ENCODE measurements at places on chromosomes 3 and 15. TPM values are rescaled to one million over a fixed set of nuclear protein-coding genes. Genes with fewer than 3 reads are reported as not detected.

LRTM1 gene
- not detected for total RNA-seq

CDHR4 gene
- total RNA-seq, result not detected

GRCh38 chr3:167066977-167067786, 312.9 kb downstream of the ZBBX start:
- H3K4me3 ChIP-seq, result no peak overlapping the region
- no peaks in the 10 kb centered on the region for H3K27me3 ChIP-seq
- DNase-seq, result no peak

DNA sequence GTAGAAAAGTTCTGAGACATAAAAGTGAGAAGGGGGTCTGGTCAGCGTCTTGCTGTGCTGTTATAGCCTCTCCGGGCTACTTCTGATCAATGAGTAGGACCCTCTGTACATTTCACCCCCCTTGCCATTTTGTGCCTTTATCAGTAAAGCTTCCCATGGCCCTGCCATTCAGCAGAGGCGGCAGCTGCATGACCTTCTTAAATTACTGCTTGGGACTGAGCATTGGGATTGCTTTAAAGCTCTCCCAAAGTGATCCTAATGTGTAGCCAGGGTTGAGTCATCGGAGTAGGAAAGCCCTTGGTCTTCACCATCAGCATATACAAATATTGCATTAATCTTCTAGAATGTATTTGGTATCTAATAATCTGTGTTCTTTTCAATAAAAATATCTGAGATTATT, 70.2 kb downstream of the FMN1 start:
- no peak for DNase-seq
- H3K4me3 ChIP-seq, result no peak overlapping the region
- no peaks in the 10 kb centered on the region for H3K27me3 ChIP-seq
- H3K27ac ChIP-seq, result no peak overlapping the region

DNA sequence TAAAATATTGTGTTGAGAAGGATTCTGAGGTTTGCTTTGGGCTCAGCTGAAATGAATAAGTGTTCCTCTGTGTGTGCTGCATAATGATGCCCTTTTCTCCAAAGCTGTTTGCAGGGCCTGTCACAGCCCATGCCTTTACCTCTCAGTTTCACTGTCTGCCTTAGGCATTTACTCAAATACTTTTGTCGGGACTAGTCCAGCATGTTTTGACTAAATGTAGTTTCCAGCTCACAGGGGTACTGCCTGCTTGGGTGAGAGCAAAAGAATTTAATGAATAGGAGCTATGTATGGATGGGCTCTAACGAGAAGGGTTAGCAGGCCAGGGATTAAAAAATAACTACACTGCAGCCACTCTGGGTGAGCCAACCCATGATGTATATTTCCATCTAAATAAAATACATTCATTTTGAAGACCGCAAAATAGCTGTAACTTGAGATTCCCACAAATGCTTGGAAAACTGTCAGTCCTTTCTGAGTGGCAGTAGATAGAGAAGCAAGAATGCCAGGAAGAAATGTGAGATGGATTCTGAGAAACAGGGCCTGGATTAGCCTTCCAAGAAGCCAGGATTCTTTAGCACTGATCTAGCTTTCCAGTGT, 549.2 kb upstream of the TBL1XR1 start:
- no peaks in the 10 kb centered on the region for H3K36me3 ChIP-seq
- H3K4me1 ChIP-seq, result peaks cover 8% of the 10 kb centered on the region
- H3K4me3 ChIP-seq, result no peak overlapping the region
- no peak for DNase-seq
- no peaks in the 10 kb centered on the region for H3K27me3 ChIP-seq
- peak overlapping the region; percentile 24 for H3K27ac ChIP-seq

GRCh38 chr15:100928632-100929280, 9.6 kb downstream of the LRRK1 start:
- no peaks in the 10 kb centered on the region for H3K27me3 ChIP-seq
- H3K27ac ChIP-seq, result no peak overlapping the region
- DNase-seq, result peak; percentile 68
- H3K4me3 ChIP-seq, result no peak overlapping the region

- no peaks in the 10 kb centered on the region for H3K4me1 ChIP-seq
- no peaks in the 10 kb centered on the region for H3K27me3 ChIP-seq
- H3K36me3 ChIP-seq, result no peaks in the 10 kb centered on the region
- no peak overlapping the region for H3K4me3 ChIP-seq
Observed at GRCh38 chr3:100084100-100084806, 30.0 kb downstream of the FILIP1L start.

DNA sequence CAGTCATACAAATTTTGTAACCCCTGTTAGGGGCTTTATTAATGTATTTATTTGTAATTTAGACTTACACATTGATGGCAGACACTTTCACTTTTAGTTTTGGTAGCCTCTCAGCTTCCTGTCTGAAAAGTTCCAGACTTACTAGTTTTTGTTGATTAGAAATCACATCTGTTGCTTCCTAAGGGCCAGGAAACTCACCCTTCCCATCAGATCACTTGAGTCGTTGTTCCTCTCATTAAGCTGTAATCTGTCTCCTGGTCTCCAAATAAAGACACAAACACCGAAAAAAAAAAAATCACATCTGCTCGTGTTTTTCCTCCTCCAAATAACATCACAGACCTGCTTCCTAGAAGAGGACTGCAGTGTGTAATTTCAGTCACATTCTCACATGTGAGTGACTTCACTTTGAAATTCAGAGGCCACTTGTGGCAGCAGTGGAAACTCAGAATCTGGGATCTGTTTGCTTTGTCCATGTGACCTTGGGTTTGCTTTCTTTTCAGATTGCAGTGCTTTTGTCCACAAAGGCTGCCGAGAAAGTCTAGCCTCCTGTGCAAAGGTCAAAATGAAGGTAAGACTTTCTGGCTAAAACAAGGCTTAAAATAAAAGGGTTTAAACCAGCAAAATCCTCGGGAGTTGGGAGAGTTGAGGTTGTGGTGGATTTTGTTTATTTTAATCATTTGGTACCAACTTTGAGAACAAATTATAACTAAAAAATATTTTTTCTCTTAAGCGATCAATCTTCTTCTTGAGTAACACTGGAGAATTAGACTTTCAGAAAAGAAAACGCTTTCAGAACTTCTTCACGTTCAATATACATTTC, 87.0 kb downstream of the KLHL25 start:
- peaks cover 17% of the 10 kb centered on the region for H3K36me3 ChIP-seq
- DNase-seq, result peak; percentile 72
- no peaks in the 10 kb centered on the region for H3K27me3 ChIP-seq
- H3K4me3 ChIP-seq, result no peak overlapping the region

Data from thyroid gland (tissue), 4 donors.